Neural progenitor cell (in vitro differentiated cells): ENCODE measurements at places on chromosomes 7 and 10. TPM values are rescaled to one million over a fixed set of nuclear protein-coding genes. Genes with fewer than 3 reads are reported as not detected.

DNA sequence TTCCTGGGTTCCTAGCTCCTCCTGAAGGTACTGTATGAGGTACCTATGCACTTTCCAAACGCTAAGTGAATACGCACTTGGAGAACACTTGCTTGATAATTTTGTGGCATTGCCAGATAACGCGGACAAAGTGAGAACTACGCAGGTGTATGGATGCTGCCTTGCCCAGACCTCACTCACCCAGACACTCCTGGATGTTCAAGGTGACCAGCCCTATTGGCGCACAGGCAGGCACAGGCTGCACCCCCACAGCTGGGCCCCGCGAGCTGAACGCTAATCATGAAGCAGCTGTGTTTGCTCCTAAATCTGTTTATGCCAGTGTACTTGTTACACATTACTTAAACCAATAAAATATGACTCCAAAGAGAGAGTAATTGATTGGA, 27.3 kb downstream of the DIP2C start:
- no peak for DNase-seq

DNA sequence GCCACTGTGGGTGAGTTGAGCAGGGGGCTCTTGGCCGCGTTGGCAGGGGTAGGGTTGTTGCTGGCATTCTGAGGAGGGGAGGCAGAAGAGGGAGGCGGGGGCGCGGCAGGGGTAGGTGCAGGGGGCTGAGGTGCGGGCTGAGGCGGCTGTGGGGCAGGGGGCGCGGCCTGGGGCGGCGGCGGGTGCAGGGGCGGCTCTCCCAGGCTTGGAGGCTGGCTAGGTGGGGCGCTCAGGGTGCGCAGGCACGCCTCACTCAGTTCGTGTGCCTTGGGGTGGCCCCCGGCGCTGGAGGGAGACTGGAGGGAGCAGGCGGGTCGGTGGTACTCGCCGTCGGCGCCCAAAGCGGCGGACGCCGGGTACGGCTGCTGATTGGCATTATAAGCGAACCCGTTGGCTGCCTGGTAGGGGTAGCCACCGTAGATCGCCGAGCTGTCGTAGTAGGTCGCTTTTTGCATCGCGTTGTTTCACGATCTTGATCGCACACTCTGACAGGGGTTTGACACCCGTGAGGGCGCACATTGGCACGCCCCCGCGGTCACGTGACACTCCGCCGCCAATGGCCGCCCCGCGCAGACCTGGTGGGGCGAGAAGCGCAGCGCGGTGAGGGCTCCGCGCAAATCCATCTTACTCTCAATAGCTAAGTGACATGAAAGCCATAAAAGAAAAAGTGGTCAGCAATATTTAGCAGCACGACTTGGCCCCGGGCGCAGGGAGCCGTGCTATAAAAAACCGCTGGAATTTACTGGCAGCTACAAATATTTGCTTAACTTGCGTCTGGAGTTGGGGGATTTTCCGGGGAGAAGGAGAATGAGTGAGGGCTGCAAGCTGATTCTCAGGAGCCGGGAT, 7.9 kb upstream of the HOXA2 start:
- DNase-seq: peak; percentile 67

- DNase-seq: no peak
Measured at GRCh38 chr7:78015574-78016260, 217.1 kb downstream of the PHTF2 start.

- DNase-seq: no peak
Measured at GRCh38 chr7:1967512-1968396, 265.0 kb downstream of the MAD1L1 start.

DNA sequence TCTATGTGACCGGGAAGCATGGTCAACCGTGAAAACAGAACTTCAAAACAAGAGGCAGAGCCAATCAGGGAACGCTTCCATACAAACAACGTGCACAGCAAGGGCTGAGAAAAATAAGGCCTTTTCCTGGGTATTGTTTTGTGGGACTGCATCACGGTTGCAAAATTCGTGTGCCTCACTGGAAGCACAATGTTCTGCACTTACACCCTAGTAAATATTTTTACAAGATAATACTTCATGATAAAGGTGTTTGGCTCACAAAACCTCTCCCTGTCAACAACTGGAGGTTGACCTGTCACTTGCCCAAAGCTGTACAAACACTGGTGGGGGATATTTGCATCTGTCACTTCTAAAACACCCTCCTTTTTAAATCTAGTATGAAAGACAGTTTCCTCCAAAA, 37.0 kb downstream of the KLF6 start:
- DNase-seq: no peak

DNA sequence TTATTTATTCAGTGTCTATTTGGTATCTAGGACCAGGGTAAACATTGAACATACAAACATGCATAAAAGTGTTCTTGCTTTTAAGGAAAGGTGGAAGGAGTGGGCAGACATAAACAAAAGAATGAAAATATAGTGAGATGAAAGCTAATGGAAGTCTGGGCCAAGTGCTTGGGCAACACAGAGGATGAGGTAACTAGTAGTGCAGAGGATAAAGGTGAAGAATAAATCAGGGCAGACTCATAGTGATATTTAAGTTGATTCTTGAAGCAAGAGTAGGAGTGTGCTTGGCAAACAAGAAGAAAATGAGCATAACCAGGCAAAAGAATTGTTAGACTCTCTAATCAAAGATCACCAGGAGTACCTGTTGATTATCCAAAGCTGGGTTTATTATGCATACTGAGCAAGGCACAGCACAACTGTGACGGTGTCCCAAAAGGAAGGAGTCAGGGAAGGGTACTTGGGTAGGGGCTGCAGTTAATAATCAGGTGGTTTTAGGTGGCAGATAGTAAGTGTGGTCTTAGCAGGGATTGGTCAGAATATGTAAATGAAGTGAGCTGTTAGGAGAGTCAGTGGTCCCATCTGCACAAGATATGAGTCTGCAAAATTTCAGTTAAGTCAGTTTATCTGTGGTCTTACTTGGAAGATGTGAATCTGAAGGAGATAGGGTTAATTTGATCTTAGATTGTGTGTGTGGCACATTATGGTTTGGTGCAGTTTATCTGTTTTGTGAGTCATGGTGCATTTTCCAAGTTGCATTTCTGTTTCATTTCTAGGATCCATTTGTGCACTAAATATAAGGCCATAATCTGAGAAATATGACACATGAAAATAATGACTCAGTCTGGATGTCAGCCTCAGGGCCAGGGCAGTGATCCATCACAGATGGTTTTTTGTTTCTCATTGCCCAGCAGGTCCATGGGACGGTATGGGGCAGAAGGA, 30.6 kb upstream of the TAX1BP1 start:
- DNase-seq: no peak

GRCh38 chr7:151767557-151767956, 109.4 kb downstream of the PRKAG2 start:
- no peak for DNase-seq

DNA sequence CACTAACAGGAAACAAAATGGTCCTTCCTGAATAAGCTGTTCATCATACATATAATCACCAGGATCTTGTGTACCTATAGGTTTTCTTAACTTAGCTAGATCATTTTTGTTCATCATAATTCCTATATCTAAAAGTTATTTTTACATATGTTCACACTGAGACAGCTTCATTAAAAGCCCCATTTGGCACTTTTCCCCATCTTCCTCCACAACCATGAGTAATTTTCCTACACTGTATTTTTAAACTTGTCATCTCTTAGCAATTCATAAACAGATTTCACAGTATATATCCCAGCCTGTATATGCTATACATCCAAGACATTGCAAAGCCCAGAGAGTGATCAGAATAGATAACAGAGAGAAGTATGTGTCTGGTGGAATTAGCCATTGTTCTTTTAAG, 28.3 kb downstream of the ZNF365 start:
- DNase-seq: no peak

- no peak for DNase-seq
Measured at GRCh38 chr7:82175319-82175718, 268.3 kb downstream of the CACNA2D1 start.

GRCh38 chr10:102289356-102289755, 44.0 kb downstream of the GBF1 start:
- no peak for DNase-seq

Gene POP7
- total RNA-seq: 19.4 and 55.1 TPM in 2 replicates

Gene CALML5
- not detected in 2 replicates for total RNA-seq

Gene NPTX2
- 5.6 and 10.5 TPM in 2 replicates for total RNA-seq

Gene C10orf90
- total RNA-seq: not detected in 2 replicates

Gene GDF2
- total RNA-seq: 0.19 TPM in 1 of 2 replicates, not detected in the other

Gene EFCAB10
- total RNA-seq: 1.1 and 5.0 TPM in 2 replicates
